ENCODE measurements at places on chromosomes 7 and 10.

DNA sequence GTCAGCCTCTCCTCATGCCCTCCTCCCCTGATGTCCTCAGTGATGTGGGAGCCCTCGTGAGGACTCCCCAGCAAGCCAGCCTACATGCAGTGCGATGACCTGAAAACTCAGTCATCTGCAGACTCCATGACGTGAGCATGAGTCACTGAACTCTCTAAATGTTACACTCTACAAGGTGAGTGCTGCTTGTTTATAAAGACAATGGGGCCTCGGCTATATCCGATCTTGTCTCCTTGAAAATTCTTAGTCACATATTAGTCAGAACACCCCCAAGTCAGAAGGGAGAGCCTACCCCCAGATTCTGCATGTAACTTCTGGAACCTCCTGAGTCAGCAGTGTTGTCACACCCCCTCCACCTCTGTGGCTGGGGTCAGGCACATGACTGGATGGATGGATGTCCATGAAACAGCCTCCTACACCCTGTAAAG, 673.8 kb downstream of the INHBA start:
- DNase-seq, result no peak

- DNase-seq, result no peak
Observed at GRCh38 chr7:155787171-155787851, 25.0 kb downstream of the SHH start.

DNA sequence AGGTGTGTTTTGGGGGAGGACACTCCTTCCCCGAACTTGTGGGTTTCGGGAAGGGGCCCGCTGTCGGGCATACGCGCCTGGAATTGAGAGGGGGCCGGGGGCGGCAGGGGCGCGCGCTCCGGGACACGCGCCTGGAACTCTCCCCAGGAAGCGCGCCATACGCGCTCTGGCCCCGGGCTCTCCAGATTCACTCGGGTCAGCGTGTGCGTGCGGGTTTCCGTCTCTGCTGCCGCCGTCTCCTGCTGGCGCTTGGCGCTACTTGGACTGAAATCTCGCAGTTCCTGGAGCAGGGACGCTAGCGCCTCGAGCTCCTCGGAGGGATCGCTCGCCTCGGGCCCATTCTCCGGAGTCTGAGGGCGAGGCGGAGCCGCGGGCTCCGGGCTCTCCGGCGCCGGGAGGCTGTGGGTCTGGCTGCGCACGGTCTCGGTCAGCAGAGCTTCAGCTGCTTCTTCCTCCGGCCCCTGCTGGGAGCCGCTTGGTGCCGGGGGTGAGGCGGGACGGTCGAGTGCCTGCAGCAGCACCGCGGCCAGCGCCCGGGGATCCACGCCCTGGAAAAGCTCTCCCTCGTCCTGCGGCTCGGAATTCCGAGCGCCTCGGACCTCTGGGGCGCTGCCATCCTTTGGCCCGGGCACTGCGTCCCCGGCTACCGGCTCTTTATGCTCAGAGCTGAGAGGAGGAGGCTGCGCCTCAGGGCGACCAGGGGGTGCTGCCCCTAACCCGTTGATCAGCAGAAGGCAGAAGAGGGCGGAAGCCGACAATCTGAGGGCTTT, 1.1 kb downstream of the VGF start:
- DNase-seq, result no peak

GRCh38 chr10:1715821-1716220, 21.5 kb downstream of the ADARB2 start:
- no peak for DNase-seq

GRCh38 chr10:113743594-113743993, 7.9 kb upstream of the PLEKHS1 start:
- DNase-seq, result no peak

- DNase-seq, result peak; percentile 30
Observed at GRCh38 chr10:13351340-13351915, 3.3 kb upstream of the SEPHS1 start.

DNA sequence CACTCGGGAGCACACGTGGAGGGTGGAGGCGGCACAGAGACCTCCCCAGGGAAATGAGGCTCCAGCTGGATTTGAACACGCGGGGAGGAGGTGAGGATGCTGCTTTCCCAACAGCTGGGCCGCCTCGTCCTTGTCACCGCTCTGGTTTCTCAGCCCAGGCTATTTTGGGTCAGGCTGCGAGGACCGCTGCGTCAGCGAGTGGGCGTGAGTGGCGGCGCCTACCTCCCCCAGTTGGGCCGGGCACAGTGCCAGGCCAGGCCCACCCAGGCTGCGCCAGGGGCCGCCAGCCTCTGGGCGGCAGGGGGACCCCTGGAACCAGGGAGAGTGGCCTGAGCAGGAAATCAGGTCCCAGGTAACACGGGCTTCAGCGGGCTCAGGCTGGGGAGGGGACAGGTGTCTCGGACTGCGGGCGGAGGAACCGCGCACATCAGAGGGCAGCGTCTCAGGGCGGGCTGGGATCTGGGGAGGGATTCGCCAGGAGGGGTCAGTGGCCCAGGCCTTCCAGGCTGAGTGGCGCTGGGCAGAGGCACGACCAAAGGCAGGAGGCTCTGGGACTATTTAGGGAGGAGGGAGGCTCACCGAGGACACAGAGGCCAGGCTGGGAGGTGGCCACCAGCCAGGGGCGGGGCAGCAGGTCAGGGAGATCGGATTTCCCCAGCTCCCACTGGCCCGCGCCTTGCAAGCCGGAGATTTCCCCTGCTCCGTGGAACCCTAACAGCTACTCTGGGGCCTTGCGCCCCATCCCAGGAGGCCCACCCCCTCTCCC, 125.2 kb upstream of the RET start:
- DNase-seq, result no peak

- DNase-seq, result no peak
Observed at GRCh38 chr7:151366880-151367222, 25.2 kb downstream of the NUB1 start.

GRCh38 chr10:49418328-49418727, 22.4 kb upstream of the DRGX start:
- no peak for DNase-seq

DNA sequence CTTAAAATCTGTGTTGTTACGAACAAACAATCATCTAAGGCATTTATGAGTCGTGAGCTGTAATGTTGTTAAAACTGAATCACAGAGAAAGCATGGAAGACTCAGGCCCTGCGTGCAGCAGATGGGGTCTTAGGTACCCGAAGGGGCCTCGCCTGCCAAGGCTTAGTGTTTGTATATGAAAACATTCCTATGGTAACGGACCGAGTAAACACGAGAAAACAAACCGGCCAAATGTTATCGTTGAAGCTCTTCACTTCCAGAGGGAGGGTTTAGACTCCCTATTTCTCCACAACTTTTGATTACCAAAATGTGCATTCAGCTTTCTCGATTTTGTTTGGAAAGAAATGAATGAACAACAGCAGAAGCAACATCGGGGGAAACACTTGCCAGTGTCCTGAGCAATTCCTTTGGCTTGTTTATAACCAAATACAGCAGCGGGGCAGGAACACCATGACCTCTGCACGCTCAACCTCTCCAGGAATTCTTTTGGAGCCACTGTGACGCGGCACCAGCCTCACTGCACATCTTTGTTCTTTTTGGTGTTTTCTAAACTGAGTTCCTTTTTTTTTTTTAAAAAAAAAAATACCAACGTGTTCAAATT, 121.6 kb upstream of the KLF6 start:
- no peak for DNase-seq

GRCh38 chr10:72081210-72081609, 7.1 kb downstream of the SPOCK2 start:
- DNase-seq, result no peak

GRCh38 chr7:90839316-90839715, 243.2 kb downstream of the CDK14 start:
- DNase-seq, result no peak

- no peak for DNase-seq
Observed at GRCh38 chr7:27121684-27122076, 8.9 kb downstream of the HOXA4 start.

- no peak for DNase-seq
Observed at GRCh38 chr10:59087486-59087885, 89.0 kb upstream of the PHYHIPL start.

DNA sequence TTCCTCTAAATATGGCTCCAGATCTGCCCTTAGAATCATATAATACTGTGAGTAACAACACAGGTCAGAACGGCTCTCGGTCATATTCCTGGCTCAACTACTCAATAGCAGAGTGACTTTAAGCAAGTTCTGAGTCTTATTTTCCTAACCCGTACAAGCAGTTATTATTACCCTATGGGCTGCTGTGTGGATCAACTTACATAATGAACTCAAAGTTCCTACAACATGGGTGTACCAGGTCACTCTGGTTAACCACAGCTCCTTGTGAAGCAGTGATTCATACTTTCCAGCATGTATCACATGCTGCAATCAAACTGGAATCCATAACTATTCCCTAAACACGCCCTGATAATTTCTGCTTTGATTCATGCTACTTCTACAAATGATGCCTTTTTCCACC, 107.3 kb downstream of the LRRN3 start:
- no peak for DNase-seq

DNA sequence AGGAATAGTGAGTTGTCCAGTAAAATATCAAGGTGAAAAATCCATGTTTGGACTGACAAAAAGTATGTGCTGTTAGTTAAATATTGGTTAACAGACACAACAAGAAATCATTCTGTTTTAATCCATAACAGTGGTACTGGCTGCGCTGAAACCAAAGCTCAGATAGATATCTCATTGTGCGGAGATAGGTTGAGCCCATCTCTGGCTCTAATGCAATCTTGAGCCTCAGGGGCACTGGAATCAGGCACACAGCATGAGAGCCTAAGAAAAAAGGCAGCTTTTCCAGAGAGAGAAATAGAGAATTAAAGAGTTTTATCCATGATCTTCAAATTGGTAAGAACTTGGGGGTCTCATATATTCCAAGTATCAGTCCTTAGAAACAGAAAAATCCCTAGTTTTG, 373.7 kb downstream of the HPSE2 start:
- no peak for DNase-seq

DNA sequence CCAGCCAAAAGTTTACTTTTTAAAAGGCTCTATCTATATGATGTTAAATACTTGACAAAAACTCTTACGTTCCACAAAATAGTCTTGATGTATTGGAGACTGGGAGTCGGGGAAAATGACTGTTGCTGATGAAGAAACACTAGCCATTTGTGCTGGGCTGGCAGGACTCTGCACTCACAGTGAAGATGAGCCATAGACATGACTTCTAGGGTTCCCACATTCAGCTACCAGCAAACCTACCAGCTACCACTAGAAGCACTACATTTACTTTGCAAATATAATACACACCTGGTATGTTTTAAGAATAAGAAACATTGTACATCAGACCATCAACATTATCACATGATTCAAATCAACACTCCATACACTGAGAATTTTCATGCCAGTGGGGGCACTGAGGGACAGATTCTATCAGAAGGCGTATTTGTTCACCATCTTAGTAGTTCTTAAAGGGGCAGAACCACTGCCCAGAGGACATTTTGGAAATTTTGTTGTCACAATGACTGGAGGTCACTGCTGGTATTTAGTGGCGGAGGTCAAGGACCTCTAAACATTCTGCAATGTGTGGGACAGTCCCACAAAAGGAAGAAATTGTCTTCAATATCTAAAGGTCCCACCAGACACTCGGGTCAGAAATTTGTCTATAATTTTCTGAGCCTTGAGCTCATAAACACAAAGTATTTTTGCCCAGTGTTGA, 52.3 kb downstream of the PARD3 start:
- DNase-seq, result no peak

DNA sequence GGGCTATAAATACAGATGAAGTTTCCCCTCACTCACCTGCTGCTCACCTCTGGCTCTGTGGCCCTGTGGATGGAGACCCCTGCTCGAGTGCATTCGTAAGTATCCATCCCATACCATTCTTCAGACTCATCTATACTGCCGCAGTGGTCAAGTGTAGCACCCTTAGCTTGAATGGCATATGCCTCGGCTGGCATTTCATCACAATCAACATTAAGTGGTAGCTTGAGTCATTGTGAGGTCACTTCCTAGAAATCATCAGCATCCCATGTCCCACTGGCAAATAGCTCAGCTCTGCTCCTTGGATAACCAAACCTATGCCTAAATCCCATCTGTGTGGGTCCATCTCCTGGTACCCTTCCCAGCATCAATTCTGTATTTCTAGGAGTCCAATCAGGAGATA, 38.2 kb downstream of the MDH2 start:
- no peak for DNase-seq

GRCh38 chr7:17275749-17276671, 22.4 kb upstream of the AHR start:
- no peak for DNase-seq

- DNase-seq, result peak; percentile 59
Observed at GRCh38 chr7:138001529-138002095, at the start of gene CREB3L2. TSS of gene CREB3L2 (minus strand) at chr7:138002086. CDS start at chr7:138001705, 381 bp downstream.

DNA sequence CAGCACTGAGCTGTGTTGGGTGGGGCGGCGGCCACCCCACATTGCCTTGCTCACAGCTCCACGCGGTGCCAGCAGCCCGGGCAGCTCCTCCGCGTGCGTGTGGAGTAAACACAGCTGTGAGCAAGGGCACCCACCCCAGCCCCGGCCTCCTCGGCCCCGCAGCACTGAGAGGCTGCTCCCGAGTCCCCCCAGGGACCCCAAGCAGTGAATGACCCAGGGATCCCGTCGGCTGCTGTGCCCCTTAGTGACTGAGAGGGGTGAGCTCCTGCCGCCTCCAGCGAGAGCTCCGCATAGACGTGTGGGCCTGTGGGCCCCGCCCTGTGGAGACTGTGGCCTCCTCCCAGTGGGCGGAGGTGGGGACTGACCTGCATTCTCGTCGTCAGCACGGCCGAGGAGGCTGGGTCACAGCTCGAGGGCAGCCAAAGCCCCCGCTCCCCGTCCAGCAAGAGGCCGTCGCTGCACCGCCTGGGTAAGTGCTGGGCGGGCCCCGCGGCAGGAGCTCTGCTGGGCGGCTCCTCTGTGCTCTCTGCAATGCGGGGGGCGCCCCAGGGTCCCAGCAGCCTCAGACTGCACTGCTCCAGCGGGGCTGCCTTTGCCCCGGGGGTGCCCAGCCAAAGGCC, 29.9 kb upstream of the UTF1 start:
- no peak for DNase-seq

DNA sequence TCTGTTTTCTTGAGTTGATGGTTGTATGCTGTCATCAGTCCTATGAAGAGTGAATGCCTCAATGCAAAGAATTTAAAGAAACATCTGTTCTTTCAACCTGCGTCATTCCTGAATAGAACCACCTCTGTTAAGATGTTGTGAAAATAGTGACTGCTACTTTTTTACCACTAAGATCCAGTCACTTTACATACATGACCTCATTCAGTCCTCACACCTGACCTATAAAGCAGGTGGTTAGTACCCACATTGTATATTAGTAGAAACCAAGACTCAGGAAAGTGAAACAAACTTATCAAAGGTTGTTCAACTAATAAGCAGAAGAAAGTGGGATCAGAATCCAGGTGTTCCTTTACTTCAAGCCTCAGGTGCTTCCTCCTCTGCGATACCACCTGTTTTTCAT, 64.8 kb downstream of the ITGB8 start:
- DNase-seq, result no peak

- DNase-seq, result no peak
Observed at GRCh38 chr10:27998954-27999275, at the start of gene ODAD2. TSS of gene ODAD2 (minus strand) at chr10:27999079. CDS start at chr10:27995142, 3,937 bp downstream.
